Left lung (tissue), 14 donors: ENCODE measurements at places on chromosomes 5 and 9. TPM values are rescaled to one million over a fixed set of nuclear protein-coding genes. Genes with fewer than 3 reads are reported as not detected.
A peak's percentile ranks its signal among the peaks of the same experiment; 100 is the strongest.

- no peak for DNase-seq
Observed at GRCh38 chr5:57028161-57028560, 76.2 kb upstream of the MIER3 start.

GRCh38 chr5:141618030-141618803 is 583 bp downstream of the DIAPH1 start:
- peak; percentile 72 for DNase-seq

DNA sequence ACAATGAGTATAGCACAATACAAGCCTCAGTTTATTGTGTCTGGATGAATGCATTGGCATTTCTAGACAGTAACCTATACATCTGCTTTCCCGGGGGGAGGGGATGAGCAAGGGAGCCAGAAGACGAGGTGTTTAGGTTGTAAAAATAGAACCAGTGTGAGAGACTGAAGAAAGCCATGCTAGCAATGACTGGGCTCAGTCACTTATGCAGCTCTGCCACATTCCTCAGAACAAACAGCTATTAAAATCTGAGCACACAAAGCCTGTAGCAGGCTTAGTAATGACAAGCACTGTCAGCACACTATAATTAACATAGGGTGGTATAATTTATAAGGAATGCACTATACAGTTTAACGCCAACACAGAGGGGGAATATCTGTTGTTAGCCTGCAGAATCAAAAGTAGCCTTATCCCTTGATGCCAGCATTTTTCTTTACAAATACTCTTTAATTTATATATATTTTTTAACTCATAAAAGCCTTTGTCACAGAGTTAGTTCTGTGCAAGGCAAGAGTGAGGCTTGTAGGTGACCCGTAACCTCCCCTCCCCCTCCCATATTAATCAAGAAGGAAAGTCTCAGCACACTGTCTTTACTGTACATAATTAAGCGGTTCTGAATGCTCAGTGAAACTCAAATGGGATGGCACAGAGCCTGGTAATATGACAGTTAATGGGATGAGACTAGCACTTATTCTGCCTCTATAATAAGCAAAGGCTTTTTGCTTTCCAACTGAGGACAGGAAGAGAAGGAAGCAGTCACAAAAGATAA is 295.4 kb downstream of the CSNK1G3 start:
- DNase-seq: no peak

DNA sequence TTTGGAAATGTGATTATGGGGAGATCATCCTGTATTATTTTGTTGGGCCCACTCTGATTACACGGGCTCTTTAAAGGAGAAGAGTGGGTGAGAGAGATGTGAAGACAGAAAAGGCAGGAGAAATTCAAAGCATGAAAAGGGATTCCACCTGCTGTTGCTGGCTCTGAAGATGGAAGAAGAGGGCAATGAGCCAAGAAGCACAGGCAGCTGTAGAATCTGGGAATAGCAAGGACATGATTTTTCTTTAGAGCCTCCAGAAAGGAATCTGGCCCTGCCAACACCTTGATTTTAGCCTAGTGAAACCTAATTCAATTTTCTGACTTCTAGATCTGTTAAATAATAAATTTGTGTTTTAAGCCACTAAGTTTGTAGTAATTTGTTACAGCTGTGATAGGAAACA is 11.3 kb downstream of the C9 start:
- no peak for DNase-seq

GRCh38 chr9:5712651-5713390 is 83.9 kb downstream of the RIC1 start:
- no peak for DNase-seq

DNA sequence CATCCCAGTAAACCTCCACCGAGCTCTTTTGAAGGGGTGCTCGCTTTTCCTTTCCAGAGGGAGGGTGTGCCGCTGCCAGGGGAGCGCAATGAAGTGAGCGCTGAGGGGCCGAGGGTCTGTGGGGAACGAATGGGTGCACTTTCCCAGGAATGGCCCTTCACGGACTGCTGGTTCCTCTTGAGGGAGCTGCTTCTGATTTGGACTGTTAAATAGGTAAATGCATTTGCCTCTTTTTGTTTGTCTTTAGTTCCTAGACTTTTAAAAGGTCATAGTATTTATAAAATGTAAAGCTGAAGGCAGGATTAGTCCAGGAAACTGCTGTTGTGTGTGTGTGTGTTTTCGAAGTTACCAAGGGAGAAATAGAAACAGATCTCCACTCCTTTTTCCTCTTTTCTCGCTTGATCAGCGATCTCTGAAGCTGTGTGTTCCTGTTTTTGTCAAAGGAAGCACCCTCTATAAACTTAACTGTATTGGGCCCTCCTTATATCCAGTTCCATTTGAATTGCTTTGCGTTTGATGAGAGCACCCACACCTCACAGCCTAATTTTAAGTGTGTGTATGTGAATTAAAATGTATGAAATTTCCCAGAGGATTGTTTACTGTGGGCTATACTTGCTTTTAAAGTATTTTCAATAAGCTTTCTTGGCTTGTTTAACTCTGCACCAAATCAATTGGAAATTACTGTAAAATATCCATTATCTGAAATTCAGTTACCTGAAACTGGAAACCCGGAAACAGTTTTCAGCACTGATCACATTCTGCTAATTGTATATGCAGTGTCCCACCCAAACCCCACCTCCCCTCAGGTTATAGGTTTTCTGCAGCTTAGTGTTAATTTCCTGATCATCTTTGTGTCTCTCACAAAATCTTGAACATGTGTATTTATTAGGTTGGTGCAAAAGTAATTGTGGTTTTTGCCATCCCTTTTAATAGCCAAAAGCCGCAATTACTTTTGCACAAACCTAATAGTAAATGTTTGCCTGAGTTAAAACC is 966 bp downstream of the SNX2 start:
- no peak for DNase-seq

DNA sequence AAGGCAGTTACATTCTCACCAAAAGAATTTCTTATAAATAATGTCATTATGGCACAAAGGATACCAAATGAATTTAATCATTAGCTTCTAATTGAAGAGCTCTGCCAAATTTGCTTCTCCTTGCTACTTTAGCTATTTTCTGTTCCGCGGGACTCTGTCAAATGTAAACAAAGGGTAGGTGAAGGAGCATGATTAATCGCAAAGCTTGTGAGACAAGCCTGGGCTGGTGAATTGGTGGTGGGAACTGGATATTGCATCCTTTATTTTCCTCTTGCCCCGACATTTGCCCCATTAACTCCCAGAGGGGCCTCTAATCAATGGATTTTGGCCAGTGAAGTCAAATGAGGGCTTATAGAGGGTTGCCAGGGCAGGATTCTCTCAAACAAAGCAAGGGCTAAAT is 234.2 kb upstream of the RFX3 start:
- no peak for DNase-seq

The ANKRD18B gene
- 0.54 TPM for polyA plus RNA-seq

The PCDHGC4 gene
- polyA plus RNA-seq: 3.3 TPM

The TAF11L9 gene
- not detected for polyA plus RNA-seq

The PPP3R2 gene
- polyA plus RNA-seq: not detected

The PITX1 gene
- polyA plus RNA-seq: 0.68 TPM
